ENCODE measurements at places on chromosomes 11 and 22.
A peak's percentile ranks its signal among the peaks of the same experiment; 100 is the strongest.

- DNase-seq: peak; percentile 80
Observed at GRCh38 chr11:126440792-126441514, 85.5 kb downstream of the ST3GAL4 start.

GRCh38 chr11:71103266-71103665, 149.1 kb downstream of the SHANK2 start:
- no peak for DNase-seq

DNA sequence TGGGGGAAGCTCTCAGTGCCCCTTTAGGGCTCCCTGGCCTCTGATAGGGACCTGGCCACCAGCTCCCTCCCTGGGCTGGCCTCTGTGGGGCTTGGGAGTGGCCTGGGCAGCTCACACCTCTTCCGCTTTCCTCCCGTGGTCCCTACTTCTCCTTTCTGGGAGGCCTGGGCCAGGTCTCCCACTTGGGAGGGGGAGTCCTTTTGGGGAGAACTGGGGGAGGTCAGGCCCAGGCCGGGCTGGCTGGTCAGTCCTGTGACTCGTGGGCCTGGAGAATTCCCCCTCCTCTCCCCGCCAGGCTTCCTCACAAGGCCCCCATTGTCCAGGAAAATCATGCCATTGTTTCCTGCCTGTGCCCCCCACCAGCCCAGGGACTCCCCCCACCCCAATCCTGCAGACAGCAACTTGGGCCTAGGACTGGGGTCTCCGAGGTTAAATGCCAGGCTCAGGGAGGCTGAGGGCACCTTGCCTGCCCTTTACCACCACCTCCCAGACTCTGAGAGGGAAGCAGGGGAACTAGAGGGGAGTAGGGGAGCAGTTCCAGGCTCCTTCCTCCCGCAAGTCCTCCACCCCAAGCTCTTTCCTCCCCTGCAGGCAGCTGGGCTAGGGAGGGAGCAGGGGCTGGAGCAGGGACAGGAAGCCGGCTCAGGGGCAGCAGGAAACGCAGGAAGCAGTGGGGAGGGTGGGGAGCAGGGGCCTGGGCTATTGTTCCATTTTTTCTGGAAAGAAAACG, 2.8 kb downstream of the MAP3K11 start:
- peak; percentile 70 for DNase-seq

GRCh38 chr11:17748044-17748443, 13.5 kb downstream of the KCNC1 start:
- no peak for DNase-seq

DNA sequence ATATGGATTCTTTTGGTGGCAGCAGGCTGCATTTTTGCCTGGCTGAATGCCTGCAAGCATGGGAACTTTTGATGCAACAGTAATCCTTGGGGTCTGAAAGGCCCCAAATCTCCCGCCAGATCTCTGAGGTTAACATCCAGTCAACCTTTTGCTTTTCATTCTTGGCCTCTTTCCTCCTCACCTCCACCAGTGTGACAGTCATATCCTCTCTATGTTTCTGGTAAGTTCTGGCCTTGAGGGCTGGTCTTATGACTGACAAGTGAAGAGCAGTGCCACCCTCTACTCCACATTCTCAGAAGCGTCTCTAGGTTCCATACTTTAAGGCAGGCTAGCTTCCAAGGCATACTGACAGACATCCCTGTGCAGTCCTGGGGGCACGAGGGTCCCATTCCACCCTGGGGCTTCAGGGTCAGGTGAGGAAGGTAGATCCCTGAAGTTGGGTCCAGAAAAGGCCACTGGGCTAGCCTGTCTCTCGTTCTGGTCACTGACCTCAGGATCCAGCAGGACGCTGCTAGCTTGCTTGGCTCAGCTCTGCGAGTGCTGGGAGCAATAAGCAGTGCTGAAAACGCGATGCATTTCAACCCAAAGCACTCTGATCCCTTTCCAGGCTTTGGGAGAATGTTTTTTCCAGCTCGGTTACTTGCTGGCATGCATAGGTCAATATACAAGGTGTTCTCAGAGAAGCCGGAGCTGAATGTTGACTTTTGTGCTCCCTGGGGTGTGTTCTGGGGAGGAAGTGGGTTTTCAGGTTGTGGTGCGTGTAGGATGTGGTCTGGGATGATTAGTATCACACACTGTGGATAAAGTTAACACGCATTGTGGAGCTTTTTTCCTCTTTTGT, 75.2 kb downstream of the PTPRJ start:
- DNase-seq: no peak

DNA sequence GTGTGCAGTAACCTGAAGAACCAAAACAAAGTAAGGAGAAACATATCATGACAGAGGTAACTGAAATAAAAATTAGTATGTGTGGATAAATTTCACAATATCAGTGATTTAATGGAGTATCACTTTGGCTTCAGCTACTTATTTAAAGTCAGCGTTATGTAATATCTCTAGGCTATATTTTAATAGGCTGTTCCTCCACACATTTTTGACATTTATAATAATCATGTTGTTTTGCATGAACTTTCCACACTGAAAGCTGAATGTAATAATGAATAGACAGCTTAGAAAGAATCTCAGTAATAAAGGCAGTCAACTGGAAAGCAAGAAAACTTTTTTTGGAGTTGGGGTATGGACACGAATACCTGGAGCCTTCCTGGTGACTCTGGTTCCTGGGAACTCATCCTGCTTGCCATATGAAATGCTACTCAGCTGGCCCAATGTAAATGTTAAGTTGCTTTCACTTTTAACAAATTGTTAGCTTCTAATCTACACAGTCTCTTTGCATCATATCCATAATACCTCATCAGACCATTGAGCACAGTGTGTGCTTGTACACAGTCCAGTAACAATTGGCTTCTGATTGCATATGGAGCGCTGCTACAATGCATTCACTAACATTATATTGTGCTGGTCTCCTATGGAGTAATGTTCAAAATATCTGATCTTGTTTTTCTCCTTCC, 257.7 kb downstream of the SOX6 start:
- no peak for DNase-seq
